ENCODE measurements at places on chromosomes 5 and 9.

DNA sequence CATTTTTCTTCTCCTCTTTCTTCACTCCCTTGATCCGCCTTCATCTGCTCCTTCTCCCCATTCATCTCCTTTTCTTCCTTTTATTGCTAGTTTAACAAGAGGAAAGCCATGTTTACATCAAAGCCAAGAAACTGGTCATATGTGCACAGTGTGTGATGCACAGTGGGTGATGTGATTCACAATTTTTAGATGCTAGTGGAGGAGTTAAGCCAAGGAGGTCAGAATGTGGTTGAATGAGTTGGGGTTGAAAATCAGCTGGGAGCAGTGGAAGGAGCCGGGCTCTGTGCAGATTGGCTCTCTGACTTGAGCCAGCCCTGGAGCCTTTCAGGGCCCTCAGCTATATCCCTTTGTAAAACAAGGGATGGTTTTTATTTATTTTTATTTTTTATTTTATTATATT lies 7.3 kb downstream of the ACER2 start:
- peak; percentile 33 for DNase-seq

- DNase-seq = no peak
Observed at GRCh38 chr9:99947395-99947794, 40.9 kb downstream of the STX17 start.

DNA sequence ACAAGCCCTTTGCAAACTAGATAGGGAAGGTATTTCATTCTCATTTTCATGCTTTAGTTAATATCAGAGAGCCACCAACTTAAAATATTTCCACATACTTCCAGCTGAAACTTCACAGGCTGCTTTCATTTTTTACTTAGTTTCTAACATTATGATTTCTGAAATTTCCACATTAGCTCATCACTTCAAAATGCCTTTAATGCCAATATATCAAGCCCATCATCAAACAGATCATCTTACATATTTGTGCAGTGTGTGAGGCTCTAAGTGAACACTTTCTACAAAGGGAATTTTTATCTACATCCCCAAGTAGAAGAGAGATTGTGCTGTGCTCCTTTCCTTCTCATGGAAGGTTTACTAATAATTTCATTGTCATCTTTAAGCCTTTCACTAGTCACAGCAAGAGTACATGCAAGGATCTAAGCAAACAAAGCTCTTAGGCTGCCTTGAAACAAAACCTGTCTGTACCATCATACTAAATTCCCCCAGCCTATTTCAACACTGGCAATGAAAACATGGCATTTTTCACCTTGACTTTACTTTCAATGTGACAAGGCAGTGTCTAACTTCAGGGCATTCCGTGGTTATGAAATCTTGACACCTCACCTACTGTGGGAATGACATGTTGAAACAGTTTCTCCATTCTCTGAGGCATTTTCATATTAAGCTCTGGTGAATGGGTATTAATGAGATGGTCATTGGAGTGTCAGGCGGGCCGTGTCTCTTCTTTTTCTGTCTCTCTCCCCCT lies 45.4 kb downstream of the PPP2R2B start:
- no peak for DNase-seq

GRCh38 chr9:19429595-19429994 lies 20.8 kb downstream of the ACER2 start:
- DNase-seq = no peak

GRCh38 chr9:124279531-124280175 lies 21.9 kb downstream of the NEK6 start:
- no peak for DNase-seq

GRCh38 chr5:165139262-165139661 lies 1633.8 kb downstream of the MAT2B start:
- no peak for DNase-seq

GRCh38 chr5:179805529-179806249 lies 977 bp downstream of the MGAT4B start:
- DNase-seq = no peak

- DNase-seq = no peak
Observed at GRCh38 chr9:109245310-109245897, 75.5 kb downstream of the EPB41L4B start.

DNA sequence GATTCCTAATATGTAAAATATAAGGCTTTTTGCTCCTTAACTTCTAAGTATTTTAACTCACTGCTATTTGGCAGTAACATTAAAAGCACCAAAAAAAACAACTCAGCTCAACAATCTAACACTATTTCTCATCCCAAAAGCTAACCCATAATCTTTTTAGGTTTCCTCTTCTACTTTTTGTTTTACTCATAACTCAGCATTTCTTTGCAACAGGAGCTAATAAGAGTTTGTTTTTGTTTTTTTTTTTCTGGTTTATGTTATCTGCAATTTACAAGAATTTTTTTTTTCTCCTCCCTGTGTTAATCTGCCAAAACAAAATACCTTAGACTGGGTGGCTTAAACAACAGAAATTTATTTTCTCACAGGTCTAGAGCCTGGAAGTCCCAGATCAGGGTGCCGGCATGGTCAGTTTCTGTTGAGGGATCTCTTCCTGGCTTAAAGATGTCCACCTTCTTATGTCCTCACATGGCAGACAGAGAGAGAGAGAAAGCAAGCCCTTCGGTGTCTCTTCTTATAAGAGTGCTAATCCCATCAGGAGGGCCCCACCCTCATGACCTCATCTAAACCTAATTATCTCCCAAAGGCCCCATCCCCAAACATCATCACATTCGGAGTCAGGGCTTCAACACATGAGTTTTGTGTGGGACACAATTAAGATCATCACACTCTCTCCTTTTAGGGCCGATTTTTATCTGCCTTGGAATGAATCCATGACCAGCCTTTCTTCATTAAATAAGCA lies 31.2 kb downstream of the ARL15 start:
- DNase-seq = no peak

Measured in AG04450 (cell line).